ENCODE measurements at places on chromosomes 13 and 19. TPM values are rescaled to one million over a fixed set of nuclear protein-coding genes. Genes with fewer than 3 reads are reported as not detected.

The KPTN gene
- total RNA-seq = 9.9 TPM

The CABP5 gene
- not detected for total RNA-seq

The DNAAF3 gene
- total RNA-seq = 0.15 TPM

The ZNF525 gene
- 11.3 TPM for total RNA-seq
